ENCODE measurements at places on chromosomes 11 and 22.

DNA sequence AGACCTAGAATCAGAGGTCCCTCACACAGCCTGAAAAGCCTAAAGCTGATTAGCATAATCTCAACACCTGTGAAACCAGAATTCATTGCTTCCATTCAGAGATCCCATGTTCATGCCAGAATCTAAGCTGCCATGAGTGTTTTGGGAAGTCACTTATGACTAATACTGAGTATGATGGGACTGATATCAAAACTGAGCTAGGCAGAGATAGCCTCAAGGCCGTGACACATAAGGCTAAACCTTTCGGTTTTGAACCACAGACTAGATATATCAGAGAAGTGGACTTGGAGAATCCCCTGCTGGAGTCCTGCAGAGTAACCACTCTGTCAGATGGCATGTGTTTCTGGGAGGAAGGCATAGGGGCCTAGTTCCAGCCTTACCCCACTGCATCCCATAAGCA is 23.1 kb upstream of the GLYATL2 start:
- DNase-seq, result no peak

GRCh38 chr11:118095493-118095892 is 8.7 kb upstream of the SMIM35 start:
- DNase-seq, result no peak

DNA sequence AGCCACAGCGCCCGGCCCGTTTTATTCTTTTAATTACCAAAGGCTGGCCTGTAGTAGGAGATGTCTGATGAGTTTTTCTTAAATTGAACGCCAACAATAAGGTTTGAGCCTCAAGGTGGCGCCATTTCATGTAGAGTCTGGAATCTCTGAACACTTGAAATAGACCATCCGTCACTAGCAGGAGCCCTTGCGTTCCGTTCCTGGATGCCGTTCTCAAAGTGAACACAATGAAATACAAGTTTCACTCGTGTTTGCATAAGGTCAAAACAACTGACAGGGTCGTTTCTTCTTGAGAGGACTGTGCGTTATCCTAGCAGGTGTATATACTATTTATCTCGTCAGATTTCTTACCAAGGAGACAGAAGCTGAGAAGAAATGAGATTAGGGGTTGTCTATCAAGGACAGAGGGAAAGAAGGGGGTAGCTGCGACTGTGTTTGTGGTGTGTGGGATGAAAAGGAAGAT is 18.7 kb upstream of the SCGB1D1 start:
- DNase-seq, result peak; percentile 59

DNA sequence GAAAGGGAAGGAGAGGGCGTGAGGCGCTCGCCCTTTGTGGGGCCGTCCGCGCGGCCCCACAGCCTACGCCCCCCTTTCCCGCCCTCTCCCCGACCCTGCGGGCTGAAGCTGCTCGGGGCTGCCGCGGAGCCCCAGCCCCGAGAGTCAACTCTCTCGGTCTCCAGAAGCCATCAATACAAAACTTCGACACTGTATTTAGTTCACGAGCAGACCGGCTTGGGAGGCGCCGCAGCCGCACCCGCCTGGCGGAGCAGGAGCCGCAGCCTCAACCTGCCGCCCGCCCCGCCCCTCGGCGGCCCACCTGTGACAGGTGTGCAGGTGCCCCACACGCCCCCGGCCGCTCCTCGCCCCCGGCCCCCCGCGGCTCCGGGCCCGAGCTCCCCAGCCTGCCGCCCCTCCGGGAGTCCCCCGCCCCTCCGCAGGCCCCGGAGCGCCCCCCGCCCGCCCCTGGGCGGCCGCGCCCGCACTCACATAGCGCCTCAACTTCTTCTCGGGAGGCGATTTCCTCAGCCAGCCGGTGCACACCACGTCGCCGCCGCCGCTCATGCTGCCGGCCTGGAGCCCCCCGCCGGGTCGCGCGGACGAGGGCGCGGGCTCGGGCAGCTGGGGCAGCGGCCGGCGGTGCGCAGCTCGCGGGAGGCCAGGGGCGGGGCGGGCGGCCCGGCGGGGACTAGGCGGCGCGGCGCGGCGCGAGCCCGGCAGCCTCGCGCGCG is at the start of gene GAB2:
Gene GAB2 (minus strand): TSS at position 646 of the 713 bp plus-strand sequence. CDS start 100 bp downstream, at position 546.
- DNase-seq, result no peak

GRCh38 chr11:119474682-119475596 is 52.0 kb upstream of the THY1 start:
- peak; percentile 40 for DNase-seq

DNA sequence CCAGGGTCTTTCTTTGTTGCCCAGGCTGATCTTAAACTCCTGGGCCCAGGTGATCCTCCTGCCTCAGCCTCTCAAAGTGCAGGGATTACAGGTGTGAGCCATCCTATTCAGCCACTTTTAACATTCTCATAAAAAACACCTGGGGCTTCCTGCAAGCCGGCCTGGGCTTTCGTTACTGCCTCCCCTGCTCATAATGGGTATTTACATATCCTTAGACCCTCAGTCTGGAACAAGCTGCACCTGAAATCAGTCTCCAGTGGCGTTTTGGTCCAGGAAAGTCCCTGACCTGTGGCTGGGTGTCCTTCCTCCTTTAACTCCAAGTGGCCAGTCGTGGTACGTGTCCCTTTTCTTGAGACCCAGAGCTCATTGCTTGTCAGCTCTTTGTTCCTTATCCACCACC is 320.7 kb downstream of the TMEM135 start:
- DNase-seq, result no peak

GRCh38 chr11:60918939-60919265 is 4.9 kb downstream of the TMEM109 start:
- DNase-seq, result no peak

GRCh38 chr11:100994966-100995365 is 134.6 kb downstream of the PGR start:
- no peak for DNase-seq

DNA sequence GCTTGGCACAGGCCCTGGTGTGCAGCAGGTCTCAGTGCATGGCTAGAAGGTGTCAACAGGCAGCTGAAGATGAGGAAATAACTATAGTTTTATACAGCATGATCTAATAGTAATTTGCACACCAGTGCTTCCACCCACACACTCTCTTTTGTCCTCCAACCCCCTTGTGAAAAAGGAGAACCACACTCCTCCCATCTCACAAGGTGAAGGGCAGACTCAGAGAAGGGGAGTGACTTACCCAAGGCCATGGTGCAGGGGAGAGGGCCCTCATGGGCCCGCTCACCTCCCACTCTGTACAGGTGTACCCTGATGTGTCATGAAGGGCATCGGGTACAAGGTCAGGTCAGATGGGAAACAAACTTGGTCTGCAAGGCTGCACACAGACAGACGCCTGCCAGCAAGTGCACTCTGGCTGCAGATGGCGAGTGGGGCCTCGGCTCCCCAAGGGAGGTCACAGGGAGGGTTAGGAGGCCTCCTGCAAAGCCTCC is 53.4 kb downstream of the DGCR2 start:
- DNase-seq, result no peak

- DNase-seq, result no peak
Observed at GRCh38 chr11:66457826-66458225, 8.9 kb upstream of the PELI3 start.

- DNase-seq, result no peak
Observed at GRCh38 chr22:38824585-38824984, 19.2 kb downstream of the NPTXR start.

DNA sequence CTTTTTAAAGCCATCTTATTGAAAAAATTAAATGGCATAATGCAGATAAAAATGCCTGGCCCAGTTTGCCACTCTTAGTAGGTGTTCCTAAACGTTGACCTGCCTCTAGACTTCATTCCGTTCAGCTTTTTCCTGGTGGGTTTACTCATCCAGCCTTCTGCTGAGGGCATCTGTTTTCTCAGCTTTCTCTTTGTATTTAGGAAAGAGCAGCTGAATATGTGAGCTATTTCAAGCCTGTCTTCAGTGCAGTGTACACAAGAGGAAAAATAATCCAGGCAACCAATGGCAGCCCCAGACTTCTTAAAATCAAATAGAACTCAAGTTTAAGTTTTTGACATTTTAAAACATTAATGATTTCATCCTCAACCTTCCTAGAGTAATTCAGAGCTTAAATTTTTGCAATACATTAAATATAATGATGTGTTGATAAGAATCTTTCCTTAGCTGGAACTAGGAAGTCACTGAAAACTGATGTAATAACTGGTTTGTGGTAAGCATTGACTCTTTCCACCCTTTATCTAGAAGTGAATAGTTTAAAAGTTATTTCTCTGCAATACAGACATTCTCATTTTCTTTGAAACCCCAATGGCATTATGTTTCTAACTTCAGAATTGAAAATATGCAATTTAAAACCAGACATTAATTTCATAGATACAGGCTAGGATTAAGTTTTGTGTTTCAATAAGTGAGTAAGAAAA is 165.4 kb downstream of the AASDHPPT start:
- DNase-seq, result no peak
